ENCODE measurements at places on chromosomes 5 and 9.

- DNase-seq, result no peak
Observed at GRCh38 chr5:43993634-43994351, 390.8 kb downstream of the NNT start.

DNA sequence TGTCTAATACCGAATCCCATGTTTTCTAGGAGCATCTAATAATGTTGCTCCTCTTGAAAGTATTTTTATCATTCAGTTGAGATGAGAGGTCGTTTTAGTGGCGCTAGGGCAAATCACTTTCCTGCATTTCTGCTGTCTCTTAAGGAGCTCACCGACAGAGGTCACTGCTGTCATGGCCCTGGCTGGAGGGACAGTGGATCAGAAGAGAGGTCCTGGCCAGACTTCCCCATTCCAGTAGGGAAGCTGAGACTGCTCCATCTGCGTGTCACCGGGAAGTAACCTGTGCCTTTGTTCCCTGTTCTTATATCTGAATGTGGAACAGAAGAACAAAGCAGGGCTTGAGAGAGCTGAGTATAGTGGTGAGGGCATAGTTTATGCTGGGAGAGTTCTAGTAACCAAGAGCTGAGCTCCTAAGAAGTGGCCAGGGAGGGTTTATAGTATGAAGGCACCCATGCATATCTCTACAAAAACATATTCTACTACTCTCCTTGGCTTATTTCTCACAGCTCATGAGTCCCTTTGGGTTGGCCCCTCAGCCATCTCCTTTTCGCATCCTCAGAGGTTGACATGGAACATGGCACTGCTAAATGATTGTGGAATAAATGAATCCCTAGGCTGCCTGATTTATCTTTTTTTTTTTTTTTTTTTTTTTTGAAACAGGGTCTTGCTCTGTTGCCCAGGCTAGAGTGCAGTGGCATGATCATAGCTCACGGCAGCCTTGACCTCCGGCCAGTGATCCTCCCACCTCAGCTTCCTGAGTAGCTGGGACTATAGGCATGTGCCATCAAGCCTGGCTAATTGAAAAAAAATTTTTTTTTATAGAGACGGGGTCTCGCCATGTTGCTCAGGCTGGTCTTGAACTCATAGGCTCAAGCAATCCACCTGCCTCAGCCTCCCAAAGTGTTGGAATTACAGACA is 27.2 kb downstream of the ATP6V0E1 start:
- DNase-seq, result peak; percentile 71

- no peak for DNase-seq
Observed at GRCh38 chr5:133142782-133143181, 91.0 kb downstream of the HSPA4 start.

GRCh38 chr5:58635416-58635815 is 52.5 kb downstream of the RAB3C start:
- DNase-seq, result no peak
